ENCODE measurements at places on chromosomes 11 and 22. TPM values are rescaled to one million over a fixed set of nuclear protein-coding genes. Genes with fewer than 3 reads are reported as not detected.

- no peak for DNase-seq
These were observed 37.6 kb upstream of the DKK3 start for GRCh38 chr11:12045914-12046635.

GRCh38 chr11:9838229-9838628 lies 174.4 kb downstream of the SWAP70 start:
- no peak for DNase-seq

DNA sequence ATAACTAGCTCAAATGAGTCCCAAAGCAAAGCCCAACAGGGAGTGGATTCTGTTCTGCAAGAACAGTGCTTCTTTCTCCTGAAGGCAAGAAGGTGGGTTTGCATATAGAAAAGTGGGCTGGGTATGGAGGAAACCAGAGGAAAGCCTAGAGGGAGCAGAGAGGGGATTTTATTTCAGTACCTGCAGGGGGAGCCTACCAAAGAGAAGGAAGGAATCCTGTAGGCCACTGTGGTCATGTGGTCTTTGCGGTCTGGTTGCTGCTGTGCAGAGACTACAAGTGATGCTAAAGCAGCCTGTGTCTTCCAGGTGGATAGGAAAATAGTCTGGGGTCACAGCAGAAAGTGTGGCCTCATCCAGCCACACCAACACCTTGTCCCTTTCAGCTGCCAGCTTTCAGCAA lies 33.2 kb upstream of the ZBTB16 start:
- DNase-seq = no peak

GRCh38 chr11:35487532-35488078 lies 37.8 kb downstream of the PAMR1 start:
- DNase-seq = peak; percentile 35

The GLYATL1 gene
- polyA plus RNA-seq = 3.4 TPM

The B4GAT1 gene
- polyA plus RNA-seq = 50.3 TPM

DNA sequence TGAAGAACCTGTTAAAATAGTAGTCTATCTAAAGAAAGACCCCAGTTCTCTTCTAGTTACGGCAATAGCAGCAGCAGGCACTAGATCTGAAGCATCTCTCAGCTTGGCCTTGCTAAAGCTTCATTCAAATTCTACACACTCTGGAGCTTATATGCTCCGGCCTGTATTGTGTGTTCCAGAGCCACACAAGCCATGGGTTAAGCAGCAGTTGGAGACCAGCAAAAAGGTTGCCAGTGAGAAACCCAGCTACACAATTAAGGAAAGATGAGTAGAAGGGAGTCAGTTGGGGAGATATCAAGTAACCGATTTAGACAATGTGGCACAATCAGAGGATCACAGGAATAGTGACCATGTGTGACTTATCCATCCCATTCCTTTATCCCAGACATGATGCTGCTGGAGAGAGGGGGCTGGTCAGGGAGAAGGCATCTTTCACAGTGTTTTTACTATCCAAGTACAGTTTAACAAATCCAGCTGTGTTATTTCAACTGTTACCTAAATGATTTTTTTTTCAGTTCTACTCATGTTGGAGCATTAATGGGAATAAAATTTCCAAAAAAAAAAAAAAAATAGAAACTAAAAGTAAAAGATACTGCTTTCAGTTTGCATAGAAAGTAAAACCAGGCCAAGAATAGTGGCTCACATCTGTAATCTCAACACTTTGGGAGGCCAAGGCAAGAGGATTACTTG lies 41.0 kb downstream of the PAX6 start:
- no peak for DNase-seq

- DNase-seq = no peak
These were observed 188.4 kb downstream of the ADAMTS15 start for GRCh38 chr11:130636722-130637464.

DNA sequence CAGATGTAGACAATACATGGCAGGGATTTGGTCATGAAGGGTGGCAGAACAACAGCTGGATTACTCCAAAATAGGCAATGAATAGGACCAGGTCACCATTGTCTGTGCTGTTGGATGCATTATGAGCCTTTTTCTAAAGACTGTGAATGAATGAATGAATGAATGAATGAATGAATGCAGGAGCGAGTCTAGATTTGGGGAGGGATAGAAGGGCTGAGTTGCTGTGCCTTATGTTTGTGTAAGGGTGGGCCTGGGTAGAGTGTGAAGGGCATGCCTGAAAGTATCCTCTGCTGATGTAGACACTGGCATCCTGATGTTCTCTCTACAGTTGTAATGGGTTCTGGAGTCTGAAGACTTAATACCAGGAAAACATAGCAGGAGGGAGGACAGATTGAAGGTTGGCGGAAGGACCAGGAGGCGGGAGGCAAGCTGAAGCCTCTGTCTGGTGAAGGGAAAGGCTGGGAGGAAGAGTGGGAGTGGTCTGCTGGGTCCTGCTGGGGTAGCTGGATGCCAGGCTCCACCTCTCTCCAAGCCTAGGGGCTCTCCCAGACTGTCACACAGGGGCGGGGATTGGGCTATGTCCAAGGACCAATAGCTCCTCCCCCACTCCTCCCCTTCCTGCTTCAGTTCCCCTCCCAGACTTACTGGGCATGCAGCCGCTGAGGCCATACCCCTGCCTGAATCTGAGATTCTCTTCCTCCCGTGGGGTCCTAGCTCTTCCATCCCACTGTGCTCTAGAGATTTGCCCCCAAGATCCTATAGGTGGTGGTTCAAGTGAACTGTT lies 4.8 kb downstream of the TRIM3 start:
- peak; percentile 89 for DNase-seq

DNA sequence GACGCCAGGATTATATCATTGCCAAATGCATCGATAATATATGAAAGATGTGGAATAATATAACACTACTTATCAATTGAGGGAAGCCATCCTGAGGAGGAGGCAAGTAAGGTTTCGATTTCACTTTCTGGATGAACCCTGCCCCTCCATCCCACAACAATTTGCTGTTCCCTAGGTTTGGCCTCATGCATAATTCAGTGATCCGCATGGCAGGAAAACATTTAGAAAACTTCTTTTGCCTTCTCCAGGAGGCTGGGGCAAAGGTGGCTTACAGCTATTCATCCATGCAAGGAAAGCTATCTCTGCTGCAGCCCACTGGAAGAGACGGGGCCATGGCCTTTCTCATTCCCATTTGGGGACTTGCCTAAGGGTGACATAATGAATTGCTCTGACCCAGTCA lies 489.4 kb upstream of the CADM1 start:
- DNase-seq = no peak

The MS4A6A gene
- polyA plus RNA-seq = 17.8 TPM

GRCh38 chr22:24001314-24001713 lies 3.9 kb downstream of the GSTT4 start:
- no peak for DNase-seq

The TTC36 gene
- 0.93 TPM for polyA plus RNA-seq

The SFI1 gene
- 28.2 TPM for polyA plus RNA-seq

- DNase-seq = no peak
These were observed 29.8 kb downstream of the ANKK1 start for GRCh38 chr11:113417428-113417827.

The RIMBP3C gene
- polyA plus RNA-seq = 0.43 TPM

The TMEM121B gene
- polyA plus RNA-seq = 0.63 TPM

DNA sequence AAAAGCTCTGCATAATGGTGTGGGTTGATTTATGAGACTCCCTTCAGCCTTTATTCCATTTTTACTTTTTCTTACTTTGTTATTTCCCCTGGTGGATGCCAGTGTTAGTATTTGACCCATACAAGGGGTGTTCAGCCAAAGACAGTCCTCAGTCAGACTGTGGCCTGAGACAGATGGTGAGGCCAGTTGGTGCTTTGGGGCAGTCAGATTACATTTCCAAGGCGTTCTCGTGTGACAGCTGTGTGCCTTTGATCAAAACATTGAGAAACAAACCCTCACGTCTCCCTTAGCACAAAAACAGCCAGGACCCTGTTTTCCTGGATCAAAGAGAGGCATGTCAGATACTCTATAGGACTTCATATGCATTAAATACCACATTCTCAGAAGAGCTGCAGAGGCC lies 31.3 kb upstream of the SLN start:
- DNase-seq = no peak

GRCh38 chr11:78657968-78658839 lies 83.5 kb upstream of the NARS2 start:
- no peak for DNase-seq

The GLYAT gene
- 2.7 TPM for polyA plus RNA-seq

The RAB38 gene
- polyA plus RNA-seq = 23.4 TPM

DNA sequence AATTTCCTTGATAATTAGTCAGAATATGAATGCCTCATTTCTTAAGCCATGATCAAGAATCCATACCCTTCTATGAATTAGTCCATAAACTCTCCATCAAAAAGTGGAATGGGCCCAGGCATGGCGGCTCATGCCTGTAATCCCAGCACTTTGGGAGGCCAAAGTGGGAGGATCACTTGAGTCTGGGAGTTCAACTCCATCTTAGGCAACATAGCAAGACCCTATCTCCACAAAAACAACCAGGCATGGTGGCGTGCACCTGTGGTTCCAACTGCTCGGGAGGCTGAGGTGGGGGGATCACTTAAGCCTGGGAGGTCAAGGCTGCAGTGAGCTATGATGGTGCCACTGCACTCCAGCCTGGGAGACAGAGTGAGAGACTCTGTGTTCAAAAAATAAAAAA lies 52.1 kb upstream of the SHANK2 start:
- DNase-seq = no peak

- no peak for DNase-seq
These were observed 50.3 kb downstream of the TEAD1 start for GRCh38 chr11:12724301-12725054.

DNA sequence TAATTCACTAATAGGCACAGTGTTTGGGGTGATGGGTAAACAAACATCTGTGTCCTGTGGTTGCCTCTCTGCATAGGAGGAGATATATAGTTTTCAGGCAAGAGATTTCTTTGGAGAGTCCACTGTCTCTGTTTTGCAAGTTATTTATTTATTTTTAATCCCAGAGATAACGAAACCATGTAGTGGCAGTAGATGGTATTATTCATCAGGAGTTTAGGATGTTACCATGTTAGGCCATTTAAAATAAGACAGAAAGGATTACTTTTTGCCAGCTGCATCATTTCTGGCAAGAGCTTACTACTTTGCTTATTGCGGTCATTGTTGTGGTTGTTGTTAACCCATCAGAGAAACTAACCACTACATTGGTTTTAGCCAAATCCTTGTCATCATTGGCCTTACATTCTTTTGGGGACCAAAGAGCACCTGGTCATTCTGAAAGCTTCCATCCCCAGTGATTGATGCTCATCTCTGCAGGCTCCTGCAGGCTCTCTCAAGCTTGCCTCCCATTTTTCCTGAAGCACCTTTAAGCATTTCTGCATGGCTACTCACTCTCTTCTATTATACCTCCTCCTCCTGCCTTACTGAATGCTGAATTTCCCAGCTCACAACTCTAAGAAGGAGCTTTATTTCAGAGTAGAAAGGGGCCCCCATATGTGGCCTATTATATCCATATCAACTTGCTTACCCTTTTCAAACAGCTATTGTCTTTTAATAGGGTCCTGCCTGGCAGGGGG lies 84.4 kb downstream of the CSTPP1 start:
- DNase-seq = no peak

DNA sequence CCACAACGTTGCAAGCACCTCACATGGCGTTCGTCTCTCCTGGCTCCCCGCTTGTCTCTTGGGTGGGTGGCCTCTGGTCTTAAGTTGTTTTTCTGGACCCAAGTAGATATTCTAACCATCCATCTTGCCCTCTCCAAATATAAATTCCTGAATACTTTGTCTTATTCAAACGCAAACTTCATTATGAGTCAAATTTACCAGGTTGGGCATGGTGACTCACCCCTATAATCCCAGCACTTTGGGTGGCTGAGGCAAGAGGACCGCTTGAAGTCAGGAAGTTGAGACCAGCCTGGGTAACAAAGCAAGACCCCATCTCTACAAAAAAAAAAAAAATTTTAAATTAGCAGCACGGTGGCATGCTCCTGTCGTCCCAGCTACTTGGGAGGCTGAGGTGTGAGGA lies 5.1 kb upstream of the IGSF9B start:
- no peak for DNase-seq

GRCh38 chr11:27464289-27464696 lies 8.3 kb downstream of the LGR4 start:
- DNase-seq = no peak

DNA sequence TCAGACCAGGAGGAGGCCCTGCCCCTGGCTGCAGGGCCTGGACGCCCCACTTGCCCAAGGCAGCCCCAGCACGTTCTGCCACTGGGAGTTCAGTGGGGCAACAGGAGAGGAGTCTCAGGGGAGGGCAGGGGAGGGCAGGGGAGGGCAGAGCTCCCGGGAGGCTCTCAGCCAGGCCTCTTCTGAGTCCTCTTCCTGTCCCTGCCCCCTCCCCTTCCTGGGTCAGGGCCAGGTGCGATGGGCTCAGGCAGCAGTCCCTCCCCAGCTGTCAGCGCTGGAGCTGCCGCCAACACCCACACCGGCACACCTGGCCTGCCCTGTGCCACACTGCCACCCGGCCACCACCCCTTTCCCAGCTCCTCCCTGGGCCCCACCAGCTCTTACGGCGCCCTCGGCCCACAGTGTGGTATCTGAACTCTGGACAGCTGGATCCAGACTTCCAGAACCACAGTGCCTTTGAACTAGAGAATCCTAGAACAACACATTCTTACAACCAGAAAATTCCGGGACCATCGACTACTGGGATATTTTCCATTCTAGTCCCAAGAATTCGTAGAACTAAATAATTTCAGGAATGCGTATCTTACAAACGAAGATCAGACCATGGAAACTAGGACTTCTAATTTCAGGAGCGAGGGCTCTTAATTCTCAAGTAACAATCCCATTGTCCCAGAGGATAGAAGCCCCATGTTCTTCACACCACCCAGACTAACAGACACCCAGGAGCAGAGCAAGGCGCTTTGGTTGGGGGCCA lies 21.8 kb downstream of the RPL3 start:
- DNase-seq = no peak

GRCh38 chr11:95739108-95739938 lies 50.3 kb downstream of the FAM76B start:
- DNase-seq = no peak

DNA sequence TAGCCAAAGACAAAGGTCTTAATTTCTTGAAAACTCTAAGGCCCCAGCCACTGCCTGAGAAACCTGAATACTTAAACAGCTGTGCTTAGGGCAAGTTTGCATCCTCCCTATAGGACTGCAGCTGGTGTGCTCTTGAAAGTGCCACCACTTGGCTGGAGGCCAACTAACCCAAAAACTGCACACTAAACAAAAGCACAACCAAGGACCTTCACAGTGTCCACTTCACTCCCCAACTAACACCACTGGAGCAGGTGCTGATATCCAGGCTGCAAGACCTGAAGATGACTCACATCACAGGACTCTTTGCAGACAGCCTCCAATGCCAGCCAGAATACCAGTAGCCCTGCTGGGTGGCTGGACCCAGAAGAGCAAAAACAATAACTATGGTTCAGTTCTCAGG lies 357.7 kb upstream of the ARHGAP42 start:
- no peak for DNase-seq

The SEZ6L gene
- 1.3 TPM for polyA plus RNA-seq

- no peak for DNase-seq
These were observed 37.5 kb upstream of the SLC6A5 start for GRCh38 chr11:20561915-20562314.
